Activated CD4-positive, alpha-beta memory T cell treated with anti-CD3 and anti-CD28 coated beads, Interleukin-2, amount 10 ng/mL, durations not matched to agents 7 days and 5 days (primary cell): ENCODE measurements at places on chromosomes 1 and 21.

DNA sequence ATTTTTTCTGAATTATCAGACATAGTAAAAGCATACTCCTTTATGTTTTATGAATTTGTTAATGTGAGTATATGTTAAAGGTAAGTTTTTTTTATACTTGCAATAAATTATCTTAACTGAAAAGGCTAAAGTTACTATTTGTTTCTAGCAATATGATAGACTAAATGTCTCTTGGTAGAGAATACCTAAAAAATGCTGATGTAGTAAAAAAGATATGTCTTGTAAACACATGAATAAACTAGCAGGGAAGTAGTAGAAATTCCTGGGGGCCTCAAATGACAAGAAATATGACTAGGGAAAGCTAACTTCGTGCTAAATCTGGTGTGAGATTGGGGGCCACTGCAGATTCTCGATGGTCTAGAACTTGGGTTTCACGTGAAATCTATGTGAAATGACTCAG lies 188.1 kb upstream of the CACNA1E start:
- no peak for DNase-seq

DNA sequence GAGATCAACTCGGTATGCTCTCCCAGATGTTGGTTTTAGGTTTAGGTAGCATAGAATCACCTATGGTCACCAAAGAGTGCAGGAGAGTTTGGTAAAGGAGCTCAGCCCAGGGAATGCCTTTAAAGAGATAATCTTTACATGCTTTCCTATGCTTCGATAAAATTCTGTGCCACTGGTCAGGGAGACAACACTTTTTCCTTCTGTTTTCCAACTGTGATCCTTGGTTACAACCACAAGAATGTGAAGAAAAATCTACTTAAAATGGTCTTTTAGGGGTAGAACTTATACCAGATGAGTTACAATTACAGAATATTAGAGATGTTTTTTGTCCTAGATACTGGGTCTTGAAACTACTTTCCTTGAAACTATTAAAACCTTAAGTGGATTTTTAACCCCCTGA lies 895.6 kb downstream of the TTLL7 start:
- DNase-seq = no peak

- no peak for DNase-seq
Measured at GRCh38 chr1:112393631-112393974, 2.4 kb upstream of the CTTNBP2NL start.

DNA sequence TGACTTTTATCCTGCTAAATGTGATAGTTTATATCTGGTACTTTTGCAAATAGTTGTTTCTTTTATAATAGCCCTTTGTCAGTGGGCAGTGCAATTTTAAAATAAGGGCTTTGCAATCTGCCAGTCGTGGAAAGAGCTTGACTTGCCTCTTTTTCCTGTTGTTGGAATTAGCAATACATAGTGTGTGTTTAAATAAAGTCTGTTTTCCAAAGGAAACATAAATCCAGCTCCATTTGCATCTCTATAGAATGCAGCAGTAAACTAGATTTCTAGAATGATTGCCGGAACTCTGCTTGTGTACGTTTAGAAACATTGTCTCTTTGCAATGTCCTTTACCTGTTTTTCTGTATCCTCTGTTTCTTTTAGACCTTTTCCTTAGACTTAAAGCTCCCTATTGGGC lies 33.1 kb downstream of the GABPA start:
- no peak for DNase-seq

GRCh38 chr1:53280496-53280895 lies 42.2 kb upstream of the MAGOH start:
- no peak for DNase-seq

- no peak for DNase-seq
Measured at GRCh38 chr1:29991025-29991424, 732.4 kb downstream of the MATN1 start.

GRCh38 chr1:210321131-210321530 lies 7.6 kb upstream of the HHAT start:
- no peak for DNase-seq

GRCh38 chr1:234533975-234534876 lies 55.2 kb upstream of the TARBP1 start:
- no peak for DNase-seq

GRCh38 chr1:9149837-9150581 lies 21.1 kb upstream of the GPR157 start:
- DNase-seq = no peak
